NCI-H460 (cell line): ENCODE measurements at places on chromosomes 6 and 20. TPM values are rescaled to one million over a fixed set of nuclear protein-coding genes. Genes with fewer than 3 reads are reported as not detected.

Gene MUCL3
- 0.15 TPM in 1 of 2 replicates, not detected in the other for total RNA-seq

Gene PI16
- 0.07 TPM in 1 of 2 replicates, not detected in the other for total RNA-seq

Gene DCDC2
- 0.05 TPM in 1 of 2 replicates, not detected in the other for total RNA-seq

Gene PKIB
- not detected in 2 replicates for total RNA-seq

Gene GNRH2
- not detected in 2 replicates for total RNA-seq

Gene CRISP3
- not detected in 2 replicates for total RNA-seq

Gene RAET1L
- 0.20 TPM in 1 of 2 replicates, not detected in the other for total RNA-seq

Gene OLIG3
- 0.12 TPM in 2 replicates for total RNA-seq

Gene MACROD2
- 1.4 and 2.0 TPM in 2 replicates for total RNA-seq

Gene RPP21
- total RNA-seq: 39.5 and 42.7 TPM in 2 replicates

Gene PSORS1C1
- 0.09 and 0.37 TPM in 2 replicates for total RNA-seq

Gene BPIFA1
- not detected in 2 replicates for total RNA-seq

Gene APOBEC2
- not detected in 2 replicates for total RNA-seq

Gene PRICKLE4
- total RNA-seq: 0.40 and 1.2 TPM in 2 replicates

Gene MEI4
- not detected in 2 replicates for total RNA-seq

Gene BTN1A1
- total RNA-seq: not detected in 2 replicates

Gene FAM83C
- not detected in 2 replicates for total RNA-seq

Gene DEF6
- 2.1 and 2.7 TPM in 2 replicates for total RNA-seq

Gene KIAA1755
- total RNA-seq: not detected in 2 replicates

Gene TFAP2C
- 11.3 and 11.8 TPM in 2 replicates for total RNA-seq

Gene ADGRF1
- not detected in 2 replicates for total RNA-seq

Gene FAM110A
- total RNA-seq: 2.6 and 3.7 TPM in 2 replicates

Gene ZBTB24
- total RNA-seq: 7.7 and 9.6 TPM in 2 replicates

Gene ELOVL2
- total RNA-seq: 2.5 and 2.7 TPM in 2 replicates

Gene RNF39
- not detected in 2 replicates for total RNA-seq

Gene MATN4
- total RNA-seq: not detected in 2 replicates

Gene FAXC
- 1.9 and 2.0 TPM in 2 replicates for total RNA-seq

Gene SLC25A27
- 8.8 and 22.6 TPM in 2 replicates for total RNA-seq

Gene CD93
- total RNA-seq: not detected in 2 replicates
